ENCODE measurements at places on chromosomes 7 and 10.

DNA sequence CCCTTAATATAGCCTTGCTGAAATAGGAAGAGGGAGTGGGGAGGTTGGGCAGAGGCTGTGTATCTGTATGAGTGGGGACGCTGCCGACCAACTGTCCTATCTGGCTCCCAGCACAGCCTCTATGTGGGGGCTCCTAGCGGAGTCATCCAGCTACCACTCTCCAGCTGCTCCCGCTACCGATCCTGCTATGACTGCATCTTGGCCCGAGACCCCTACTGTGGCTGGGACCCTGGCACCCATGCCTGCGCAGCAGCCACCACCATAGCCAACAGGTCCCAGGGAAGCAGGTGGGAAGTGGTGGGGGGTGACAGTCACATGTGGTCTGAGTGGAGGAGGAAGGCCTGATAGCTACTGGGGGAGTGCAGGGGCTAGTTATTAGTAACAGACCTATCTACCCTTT lies 6.6 kb downstream of the MRPL43 start:
- DNase-seq = no peak
- no peaks in the 10 kb centered on the region for H3K27me3 ChIP-seq
- no peaks in the 10 kb centered on the region for H3K4me1 ChIP-seq
- H3K27ac ChIP-seq = no peak overlapping the region

- H3K36me3 ChIP-seq = peaks cover 5% of the 10 kb centered on the region
- peak; percentile 80 for DNase-seq
- peaks cover 2% of the 10 kb centered on the region for H3K4me1 ChIP-seq
- H3K27me3 ChIP-seq = no peaks in the 10 kb centered on the region
- H3K4me3 ChIP-seq = peak overlapping the region; percentile 80
Measured at GRCh38 chr7:74174606-74175082, 488 bp downstream of the EIF4H start.

GRCh38 chr10:131729361-131729760 lies 171.4 kb upstream of the PPP2R2D start:
- no peak overlapping the region for H3K4me3 ChIP-seq
- no peak for DNase-seq
- no peaks in the 10 kb centered on the region for H3K36me3 ChIP-seq
- H3K27ac ChIP-seq = no peak overlapping the region
- H3K4me1 ChIP-seq = peaks cover 2% of the 10 kb centered on the region

DNA sequence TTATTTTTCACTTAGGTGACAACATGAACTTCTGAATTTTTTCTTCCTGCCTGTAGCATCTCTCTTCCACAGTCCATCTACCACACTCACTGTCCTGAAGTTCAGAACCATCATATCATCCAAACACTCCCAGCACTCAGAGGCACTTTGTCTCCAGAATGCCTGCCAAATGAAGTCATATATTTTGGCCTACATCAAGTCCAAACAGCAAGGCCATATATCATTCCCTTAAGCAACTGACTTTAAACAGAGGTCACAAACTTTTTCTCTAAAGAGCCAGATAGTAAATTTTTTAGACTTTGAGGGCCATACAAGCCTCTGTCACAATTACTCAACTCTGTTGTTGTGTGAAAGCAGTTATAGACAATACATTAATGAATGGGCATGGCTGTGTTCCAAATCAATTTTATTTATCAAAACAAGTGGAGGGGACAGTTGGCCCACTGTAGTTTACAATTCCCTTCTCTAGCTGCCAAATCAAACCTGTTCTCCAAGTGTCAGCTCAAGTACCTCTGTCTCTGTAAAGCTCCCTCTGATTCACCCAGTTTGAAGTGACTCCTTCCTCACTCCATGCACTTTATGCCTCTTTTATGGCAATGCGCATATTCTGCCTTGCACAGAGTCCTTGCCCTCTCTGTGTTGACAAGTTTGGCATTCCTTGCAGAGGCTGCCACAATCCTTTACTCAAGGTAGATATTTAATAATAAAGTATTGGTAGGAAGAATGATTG lies 305.7 kb downstream of the FZD1 start:
- H3K4me3 ChIP-seq = no peak overlapping the region
- no peak overlapping the region for H3K27ac ChIP-seq
- H3K27me3 ChIP-seq = no peaks in the 10 kb centered on the region
- H3K36me3 ChIP-seq = no peaks in the 10 kb centered on the region

- H3K4me3 ChIP-seq = no peak overlapping the region
- no peaks in the 10 kb centered on the region for H3K4me1 ChIP-seq
- H3K27me3 ChIP-seq = no peaks in the 10 kb centered on the region
- DNase-seq = peak; percentile 63
- no peak overlapping the region for H3K27ac ChIP-seq
Measured at GRCh38 chr7:98659756-98660155, 42.7 kb downstream of the NPTX2 start.

Measured in kidney (tissue), 22 donors.